Esophagus squamous epithelium (tissue), 5 donors: ENCODE measurements at places on chromosomes 12 and 14. TPM values are rescaled to one million over a fixed set of nuclear protein-coding genes. Genes with fewer than 3 reads are reported as not detected.

LTBP2 gene
- 41.6 TPM for total RNA-seq

DNA sequence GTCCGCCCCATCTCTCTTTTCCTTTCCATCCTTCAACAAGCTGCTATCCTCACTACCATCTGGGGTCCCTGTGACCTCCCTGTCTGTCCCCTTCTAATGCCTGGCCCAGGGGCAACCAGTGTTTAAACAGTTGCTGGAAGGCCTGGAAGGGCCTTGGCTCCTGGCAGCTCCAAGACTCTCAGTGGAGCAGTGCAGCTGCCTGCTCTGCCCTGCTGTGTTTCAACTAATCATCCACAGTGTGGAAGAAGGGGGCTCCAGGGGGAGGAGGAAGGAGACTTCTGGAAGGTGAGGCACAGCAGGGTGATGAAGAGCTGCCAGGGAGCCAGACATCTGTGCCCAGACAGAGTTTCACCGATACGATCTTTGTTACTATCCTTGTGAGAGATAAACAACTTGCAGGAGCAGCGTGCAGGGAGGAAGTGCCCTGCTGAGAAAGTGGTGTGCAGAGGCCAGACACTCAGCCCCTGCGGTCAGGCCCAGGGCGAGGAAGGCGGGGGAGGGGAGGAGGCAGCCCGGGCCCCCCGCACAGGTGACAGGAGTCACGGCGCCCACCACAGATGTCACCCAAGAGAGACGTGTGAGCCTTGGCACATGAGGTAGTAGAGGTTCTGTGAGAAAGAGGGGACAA, 1061.8 kb downstream of the BCL11B start:
- DNase-seq = no peak

LHX5 gene
- not detected for total RNA-seq

DNA sequence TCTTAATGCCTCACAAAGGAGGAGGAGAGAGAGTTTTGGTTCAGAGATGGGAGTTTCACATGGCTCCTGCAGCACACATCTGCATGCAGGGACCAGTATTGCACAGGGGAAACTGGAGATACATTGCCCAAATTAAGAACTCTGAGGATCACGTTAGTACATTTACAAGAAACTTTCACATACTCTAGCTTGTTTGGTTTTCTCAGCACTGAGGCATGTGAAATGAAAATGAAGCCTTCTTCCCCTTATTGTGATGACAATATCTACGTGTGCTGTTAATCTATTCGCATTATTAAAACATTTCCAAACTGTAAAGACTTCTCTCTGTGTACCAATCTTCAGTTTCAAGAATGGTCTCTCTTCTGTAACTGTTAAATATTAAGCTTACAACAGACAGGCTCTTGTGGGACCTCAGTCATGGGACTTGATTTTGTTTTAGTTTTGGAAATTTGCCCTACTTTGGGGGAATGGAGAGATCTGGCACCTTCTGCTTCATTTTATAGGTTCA, 124.7 kb downstream of the DAAM1 start:
- DNase-seq = no peak

SPX gene
- total RNA-seq = not detected

TMEM63C gene
- total RNA-seq = 9.7 TPM

RAD9B gene
- total RNA-seq = 0.40 TPM

ASIC1 gene
- total RNA-seq = 5.7 TPM

DNA sequence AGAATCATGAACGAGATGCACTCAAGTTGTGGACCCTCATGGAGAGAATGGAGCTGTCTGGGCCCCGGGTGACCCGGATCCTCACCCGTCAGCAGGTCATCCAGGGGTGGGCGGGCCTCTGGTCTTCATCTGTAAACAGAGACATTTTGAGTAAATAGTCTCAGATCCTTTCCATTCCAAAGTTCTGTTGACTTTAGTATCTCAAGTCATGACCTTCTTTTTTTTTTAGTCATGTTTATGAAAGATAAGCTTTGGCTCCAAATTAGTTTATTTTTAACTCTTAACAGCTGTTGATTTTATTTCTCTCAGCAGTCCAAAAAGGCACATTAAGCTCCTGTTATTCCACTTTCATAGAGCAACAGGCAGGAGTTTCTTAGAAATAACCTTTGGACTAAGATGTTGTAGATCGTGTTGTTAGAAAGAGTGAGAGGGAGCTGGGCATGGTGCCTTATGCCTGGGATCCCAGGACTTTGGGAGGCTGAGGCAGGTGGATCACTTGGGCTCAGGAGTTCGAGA, 48.9 kb upstream of the AMN start:
- no peak for DNase-seq

DNA sequence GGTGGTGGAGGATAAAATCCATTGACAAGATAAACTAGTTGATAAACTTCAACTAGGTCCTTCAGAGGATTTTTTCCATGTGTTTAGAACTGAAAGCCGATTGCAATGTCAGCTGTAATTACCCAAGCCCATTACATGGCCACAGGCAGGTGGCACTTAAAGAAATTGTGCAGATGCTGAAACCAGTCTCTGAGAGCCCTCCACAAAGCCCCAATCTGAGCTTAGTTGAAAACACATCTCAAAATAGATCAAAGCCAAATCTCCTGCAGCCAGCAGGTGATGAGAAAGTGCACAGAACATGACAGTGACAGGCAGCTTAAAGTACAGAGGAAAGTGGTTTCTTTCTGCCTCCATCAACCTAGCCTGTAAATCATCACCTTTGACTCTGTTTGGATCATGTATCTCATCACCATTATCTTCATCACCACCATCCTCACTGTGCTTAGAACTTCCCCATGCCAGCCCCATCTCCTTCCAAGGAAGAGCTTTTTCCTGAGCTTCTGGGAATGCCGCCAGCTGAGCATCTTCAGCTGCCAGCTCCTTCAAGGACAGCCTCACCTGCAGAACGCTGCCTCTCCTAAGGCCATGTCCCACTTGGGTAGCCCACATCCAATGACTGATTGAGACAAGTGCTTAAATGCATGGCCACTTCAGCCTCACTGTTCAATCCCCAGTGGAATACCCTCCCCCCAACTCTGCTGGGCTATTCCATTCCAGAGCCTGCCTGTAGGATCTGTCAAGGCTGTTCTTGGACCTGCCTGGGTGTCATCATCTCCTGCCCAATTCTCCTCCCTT, 219.5 kb upstream of the TMEM132C start:
- DNase-seq = no peak

GALNT8 gene
- not detected for total RNA-seq

BIN2 gene
- total RNA-seq = 1.7 TPM

DNA sequence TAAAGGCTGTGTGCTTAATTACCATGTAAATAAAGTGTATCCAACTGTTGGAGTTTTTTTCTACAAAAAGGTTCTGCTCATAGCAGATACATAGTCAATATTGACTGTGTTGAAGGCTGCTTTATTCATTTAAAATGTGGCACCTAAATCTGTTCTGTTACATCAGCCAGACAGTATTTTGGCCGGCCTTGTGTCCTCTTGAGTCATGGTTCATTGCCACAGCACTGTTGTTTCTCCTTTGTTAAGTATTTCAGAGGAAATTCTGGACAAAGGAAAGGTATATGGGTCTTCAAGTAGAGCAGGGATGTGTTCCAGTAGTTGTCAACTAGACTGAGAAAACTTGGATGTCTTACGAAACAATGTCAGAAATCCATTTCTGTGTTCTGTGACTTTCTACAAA, 95.5 kb downstream of the SLC38A6 start:
- DNase-seq = no peak

GRCh38 chr14:22622255-22622654, 21.9 kb downstream of the OR6J1 start:
- DNase-seq = no peak

DNA sequence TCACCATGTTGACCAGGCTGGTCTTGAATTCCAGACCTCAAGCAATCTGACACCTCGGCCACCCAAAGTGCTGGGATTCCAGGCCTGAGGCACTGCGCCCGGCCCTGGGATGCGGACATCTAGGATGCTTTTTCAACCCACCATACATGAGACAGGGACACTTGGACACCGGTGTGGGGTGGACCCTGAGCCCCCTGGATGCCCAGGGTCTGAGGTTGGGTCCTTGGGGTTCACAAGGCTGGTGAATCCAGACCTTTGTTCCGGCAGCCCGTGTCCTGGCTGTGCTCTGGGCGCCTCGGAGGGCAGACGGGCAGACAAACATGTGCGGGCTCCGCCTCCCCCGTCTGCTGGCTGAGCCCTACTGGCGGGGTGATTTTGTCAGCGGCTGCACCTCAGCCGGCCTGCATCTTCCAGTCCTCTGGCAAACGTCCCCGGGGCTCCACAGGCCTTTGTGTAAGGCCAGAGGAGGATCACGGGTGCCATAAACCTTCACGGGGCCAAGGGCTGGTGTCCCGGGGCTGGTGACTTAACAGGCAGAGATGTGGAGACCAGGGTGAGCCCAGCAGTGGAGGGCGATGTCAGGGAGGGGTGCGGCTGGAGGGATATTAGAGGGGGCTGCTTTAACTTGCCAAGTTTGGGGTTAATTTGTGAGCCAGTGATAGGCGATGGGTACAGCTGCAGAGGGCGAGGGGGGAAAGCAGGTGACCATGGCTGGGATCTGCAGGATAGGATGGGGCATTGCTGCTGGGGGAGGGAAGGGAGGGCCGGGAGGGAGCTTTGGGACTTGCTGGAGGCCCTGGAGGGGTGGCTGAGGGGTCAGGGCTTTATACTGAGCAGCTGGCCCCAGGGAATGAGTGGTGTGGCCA, 5.8 kb downstream of the ASPG start:
- DNase-seq = no peak

IRAK3 gene
- 7.1 TPM for total RNA-seq

PTHLH gene
- 4.5 TPM for total RNA-seq

DNA sequence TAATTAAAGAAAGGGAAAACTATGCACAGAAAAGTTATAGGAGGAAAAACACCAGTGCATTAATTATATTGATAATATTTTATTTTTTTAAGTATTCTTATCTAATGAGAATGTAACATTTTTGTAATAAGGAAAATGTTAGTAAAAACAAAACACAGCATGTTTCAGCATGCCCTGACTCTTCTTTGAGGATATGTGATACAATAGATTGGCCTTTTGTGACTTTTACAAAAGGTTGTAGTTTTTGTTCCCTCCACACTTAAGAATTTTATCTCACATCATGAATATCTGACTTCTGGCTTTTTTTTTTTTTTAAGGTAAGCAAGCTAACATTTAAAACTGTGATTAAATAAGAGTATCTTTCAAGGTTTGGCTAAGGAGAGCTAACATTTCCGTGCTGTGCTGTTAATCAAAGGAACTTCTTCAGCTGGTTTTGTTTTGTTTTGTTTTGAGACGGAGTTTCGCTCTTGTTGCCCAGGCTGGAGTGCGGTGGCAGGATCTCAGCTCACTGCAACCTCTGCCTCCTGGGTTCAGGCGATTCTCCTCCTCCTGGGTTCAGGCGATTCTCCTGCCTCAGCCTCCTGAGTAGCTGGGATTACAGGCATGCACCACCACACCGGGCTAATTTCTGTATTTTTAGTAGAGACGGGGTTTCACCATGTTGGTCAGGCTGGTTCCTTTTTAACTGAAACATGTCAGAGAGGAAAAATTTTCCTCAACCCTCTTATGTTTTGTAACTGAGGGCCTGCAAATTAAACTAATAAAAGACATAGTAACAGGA, 30.8 kb upstream of the RESF1 start:
- no peak for DNase-seq

DNA sequence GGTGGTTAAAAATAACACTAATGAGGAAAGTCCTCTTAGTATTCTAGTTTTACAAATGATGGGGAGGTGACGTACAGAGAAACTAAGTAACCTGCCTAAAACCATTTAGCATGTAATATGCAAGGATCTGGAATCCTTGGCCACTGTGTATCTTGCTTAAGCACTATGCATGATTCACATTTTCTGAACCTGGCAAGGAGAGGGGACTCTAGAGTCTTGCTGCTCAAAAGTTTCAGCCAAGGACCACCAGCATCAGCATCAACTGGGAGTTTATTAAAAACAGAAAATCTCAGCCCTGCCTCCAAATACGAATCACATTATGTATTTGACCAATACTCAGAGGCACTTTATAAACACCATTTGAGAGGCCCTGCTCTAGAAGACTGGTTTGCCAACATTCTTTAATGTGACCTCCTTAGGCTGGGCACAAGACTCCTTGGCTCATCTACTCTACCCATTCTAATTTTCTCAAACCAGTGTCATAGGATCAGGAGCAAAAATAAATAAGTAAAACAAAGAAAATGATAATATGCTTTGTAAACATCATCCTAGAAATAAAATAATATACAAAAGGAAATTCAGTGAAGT, 52.9 kb downstream of the ABCC9 start:
- no peak for DNase-seq

DNA sequence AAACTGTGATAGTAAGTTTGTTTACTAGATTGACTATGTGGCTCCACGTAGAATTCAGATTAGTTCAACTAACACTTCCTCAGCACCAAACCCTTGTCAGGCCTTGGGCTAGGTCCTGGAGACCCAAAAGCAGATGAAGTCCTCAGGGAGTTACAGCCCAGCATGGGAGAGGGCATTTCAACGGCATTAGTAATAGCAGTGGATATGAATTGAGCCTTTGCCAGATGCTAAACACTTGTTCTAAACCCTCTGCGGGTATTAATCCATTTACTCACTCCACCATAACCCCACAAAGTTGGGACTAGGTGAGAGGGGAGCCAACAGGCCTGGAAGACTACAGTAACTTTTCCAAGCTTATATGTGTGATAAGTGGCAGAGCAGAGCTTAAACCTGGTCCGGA, 714.6 kb downstream of the DIO2 start:
- DNase-seq = no peak

- no peak for DNase-seq
Measured at GRCh38 chr14:97149775-97150174, 352.6 kb downstream of the VRK1 start.

GRCh38 chr12:66118240-66118891, 12.2 kb downstream of the LLPH start:
- DNase-seq = no peak

- no peak for DNase-seq
Measured at GRCh38 chr12:117360551-117361346, 677 bp downstream of the NOS1 start.

GRCh38 chr14:100790502-100791347, 35.2 kb upstream of the MEG3 start:
- no peak for DNase-seq

DNA sequence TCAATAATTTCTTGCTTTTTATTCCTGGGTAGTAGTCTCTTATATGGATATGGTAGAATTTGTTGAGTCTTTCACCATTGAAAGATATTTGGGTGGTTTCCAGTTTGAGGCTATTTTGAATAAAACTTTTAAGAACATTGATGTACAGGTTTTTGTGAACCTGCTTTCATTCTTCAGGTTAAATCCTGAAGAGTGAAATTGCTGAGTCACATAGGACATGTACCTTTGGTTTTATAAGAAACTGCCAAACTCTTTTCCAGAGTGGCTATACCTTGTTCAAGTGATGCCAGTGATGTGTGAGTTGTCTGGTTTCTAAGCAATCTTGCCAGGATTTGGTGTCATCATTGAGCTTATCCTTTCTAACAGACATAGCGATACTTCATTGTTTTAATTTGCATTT, 184.6 kb upstream of the PZP start:
- no peak for DNase-seq

DNA sequence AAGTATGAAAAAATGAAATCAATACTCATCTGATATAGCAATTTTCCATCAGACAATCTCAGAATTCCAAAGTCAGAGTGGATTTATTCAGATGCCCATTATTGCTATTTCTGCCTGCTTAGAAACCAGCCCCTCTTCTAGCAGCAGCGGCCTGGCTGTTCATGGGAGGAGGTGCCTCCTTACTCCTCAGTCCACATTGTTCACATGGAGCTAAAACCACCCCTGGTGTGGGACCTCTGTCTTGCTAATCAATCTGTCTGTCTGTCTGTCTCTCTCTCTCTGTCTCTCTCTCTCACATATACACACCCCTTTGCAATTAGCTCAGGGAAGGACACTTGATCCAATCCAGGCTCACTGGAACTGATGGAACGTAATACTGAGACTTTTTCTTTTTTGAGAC, 176.1 kb downstream of the APAF1 start:
- DNase-seq = no peak
